Dermis blood vessel endothelial cell (primary cell): ENCODE measurements at places on chromosomes 3 and 15.

DNA sequence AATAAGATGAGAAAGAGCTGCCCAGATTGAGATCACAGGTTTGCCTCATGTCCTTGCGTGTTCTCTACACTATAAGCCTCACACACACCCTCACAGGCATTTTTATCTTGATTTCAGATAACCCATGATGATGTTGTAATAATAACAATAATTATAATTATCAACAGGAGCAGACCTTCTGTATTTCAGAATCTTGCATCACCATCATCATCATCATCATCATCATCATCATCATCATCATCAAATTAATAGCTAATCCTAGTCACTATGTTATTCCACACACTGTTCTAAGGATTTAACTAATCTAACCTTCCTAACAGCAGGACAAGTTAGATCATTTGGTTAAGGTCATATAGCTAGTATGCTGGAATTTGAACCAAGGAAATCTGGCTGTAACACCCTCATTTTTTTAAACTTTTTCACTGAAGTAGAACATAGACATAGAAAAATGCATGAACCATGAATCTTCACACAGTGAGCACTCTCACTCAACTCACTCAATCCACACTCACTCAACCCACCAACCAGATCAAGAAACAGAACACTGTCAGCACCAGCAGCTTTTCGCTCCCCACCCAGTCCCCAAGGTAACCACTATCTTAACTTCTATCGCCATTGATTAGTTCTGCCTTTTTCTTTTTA is 1.8 kb upstream of the SH2D7 start:
- DNase-seq = no peak

DNA sequence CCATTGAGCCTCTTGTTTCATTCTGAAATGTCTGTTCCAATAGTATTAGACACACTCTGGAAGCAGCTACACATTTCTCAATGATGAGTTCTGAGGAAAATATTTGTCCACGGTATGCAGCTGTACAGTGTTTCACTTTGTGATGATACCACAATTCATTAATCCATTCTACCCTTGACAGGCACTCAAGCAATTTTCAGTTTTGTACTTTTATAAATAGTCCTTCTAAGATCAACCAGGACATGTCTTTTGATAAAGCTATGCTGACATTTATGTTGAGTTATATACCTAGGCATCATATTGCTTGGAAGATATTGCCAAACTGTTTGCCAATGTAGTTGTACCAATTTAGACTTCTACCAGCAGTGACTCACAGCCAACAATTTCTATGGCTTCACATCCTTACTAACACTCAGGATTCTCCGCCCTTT is 165.1 kb upstream of the COL8A1 start:
- DNase-seq = no peak

DNA sequence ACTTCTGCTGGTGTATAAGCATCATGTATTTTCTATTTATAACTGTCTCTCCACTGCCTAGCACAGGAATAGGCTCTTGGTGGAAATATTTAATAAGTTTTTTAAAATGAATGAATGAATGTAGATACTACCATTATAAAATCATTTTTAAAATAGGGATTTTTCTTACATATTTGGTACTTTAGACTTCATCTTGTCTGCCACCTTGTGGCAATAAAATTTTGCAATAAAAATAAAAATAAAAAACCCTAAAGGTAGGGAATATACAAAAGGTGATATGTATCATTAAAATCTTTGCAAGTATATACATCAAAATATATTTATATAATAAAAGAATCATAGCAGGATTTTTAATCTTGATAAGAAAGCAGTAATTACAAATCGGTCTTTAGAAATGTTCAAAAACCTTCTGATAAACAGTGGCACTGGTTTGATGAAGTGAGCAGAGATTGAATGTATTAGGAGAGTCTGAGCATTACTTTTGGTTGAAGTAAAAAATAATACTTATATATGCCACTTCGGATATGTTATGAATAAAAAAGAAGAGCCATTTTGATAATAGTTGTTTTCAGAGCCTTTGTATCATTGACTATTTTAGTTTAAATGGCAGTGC is 95.2 kb downstream of the SPATA16 start:
- DNase-seq = peak; percentile 44

DNA sequence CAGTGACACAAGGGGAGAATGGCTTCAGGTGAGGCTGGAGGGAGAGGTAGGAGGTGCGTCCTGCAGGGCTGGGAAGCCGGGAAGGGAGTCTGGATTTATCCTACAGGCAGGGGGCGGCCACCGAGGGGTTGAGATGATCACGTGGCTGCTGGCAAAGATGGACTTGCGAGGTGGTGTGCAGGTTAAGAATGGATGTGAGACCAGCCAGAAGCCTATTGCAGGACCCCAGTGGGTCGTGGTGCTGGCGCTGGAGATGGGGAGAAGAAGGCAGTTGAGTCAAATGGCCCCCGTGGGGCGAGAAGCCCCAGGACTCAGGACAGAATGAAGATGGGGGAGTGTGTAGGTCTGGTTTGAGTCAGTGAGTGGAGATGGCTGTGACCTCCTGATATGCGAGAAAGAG is 183.1 kb downstream of the FAM43A start:
- no peak for DNase-seq

DNA sequence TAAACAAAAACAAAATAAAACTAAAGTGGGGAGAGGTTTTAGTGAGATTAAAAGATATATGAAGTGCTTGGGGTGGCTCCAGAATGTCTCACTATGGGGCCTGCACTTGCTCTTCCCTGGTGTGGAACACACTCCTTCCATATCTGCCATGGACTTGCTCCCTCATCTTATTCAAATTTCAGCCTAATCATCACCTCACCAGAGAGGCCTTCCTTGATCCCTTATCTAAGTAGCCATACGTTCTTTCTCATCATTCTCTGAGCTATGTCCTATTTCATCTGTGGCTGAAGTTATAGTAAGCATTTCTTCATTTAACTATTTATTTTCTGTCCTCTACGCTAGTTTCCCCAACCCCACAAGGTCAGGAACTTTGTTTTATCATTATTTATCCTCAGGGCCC is 511.7 kb downstream of the NTRK3 start:
- DNase-seq = no peak

DNA sequence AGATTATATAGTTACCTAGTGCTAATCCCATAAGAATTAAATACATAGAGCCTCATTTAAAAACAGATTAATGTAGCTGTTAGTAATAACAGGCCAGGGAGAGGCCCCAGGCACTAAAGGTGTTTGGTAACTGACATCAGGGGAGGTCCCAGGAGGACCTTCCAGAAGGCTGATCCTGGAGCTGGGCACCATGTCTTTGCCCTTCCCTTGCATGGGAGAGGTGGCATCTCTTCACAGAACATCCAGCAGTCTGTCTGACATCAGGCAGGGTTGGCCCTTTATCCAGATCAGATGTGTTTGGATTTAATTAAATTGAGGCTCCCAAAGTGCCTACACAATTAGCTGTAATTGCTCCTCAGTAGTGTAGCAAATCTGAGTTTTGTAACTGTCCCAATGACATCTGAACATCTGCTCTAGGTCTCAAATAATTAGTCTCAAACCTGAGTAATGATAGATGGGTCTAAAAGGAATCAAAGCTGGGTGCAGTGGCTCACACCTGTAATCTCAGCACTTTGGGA is 53.0 kb downstream of the RLBP1 start:
- no peak for DNase-seq

DNA sequence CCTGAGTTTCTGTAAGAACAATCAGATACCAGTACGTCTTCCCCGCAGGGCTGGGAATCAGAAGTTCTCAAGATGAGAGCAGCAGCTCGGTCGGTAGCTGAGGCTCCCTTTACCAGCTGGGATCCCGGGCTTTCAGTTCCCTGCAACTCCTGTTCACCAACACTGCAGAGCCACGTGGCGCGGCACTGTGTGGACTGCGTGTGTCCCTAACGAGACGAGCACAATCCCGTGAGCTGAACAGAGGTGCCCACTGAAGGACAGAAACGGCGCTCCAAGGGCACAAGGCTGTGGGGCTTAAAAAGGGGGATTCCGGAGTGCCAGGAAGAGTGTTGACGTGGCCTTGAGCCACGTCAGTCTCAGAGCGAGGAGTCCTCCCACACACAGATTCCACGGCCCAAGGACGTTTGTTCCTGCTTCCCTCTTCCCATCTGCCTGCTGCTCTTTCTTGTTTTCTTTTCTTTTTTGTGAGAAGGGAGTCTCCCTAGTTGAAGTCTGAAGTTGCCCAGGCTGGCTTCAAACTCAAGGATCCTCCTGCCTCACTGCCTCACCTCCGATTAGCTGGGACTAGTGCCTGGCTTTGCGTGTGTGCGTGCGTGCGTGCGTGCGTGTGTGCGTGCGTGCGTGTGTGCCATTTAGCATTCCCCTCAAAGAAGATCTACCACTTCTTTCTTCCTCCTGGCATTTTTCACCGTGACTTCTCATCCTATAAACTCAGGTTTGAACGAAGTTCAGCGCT is 37.1 kb upstream of the RPL35A start:
- DNase-seq = no peak
